ENCODE measurements at places on chromosomes 11 and 22.

DNA sequence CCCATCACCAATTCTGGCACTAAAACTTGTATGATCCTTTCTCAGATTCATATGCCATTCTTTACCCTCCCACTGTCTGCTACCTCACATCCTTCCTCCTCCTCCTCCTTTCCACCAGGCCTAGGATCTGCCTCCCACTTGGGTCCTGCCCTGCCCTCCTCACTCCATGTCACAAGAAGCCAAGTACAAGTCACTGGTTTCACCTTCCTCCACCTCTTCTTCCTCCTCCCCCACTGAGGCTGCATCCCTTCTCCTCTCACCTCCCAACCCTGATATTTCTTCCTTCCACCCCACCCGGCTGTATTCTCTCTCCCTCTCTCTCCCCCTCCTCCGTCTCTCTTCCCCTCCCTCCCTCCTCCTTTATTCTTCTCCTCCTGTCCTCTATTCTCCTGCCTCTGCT, 46.6 kb downstream of the LARGE1 start:
- no peak for DNase-seq

DNA sequence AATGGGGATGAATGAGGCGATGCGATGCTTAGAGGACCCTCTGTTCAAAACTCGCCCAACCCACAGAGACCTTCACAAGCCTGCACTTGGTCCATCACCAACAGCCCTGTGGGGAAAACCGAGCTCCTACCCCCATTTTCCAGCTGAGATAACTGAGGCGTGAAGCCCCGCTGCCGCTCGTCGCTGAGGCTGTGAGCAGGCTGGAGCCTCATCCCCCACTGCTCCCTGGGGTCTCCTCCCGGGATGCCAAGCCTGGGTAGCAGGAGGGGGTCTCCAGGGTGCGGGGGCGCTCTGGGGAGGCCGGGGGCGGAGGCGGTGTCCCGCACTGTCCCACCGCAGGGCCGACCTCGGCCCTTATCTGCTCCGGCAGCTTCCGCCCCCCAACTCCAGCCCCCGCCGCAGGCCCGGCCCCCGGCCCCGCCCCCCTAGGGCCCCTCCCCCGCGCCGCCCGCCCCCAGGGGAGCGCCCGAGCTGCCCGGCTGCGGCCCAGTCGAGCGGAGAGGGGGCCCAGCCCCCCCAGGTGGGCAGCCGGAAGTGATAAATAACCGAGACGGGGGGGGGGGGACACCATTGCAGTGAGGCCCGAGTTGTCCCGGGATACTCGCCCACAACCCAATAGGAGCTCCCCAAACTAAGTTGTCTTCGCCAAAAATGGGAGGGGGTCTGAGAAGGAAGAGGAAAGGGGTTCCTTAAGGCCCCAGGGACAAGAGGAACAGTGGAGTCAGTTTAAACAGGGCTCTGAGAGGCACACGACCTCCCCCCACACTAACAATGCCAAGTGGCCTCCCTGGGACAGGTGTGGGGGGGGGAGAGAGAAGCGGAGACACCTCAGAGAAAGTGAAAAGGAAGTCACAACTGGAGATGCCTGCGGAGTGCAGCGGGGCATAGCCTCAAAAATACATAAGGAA, 8.3 kb upstream of the SLC39A13 start:
- DNase-seq: no peak

- no peak for DNase-seq
These were observed 2.7 kb downstream of the ZNF74 start for GRCh38 chr22:20396639-20397038.

DNA sequence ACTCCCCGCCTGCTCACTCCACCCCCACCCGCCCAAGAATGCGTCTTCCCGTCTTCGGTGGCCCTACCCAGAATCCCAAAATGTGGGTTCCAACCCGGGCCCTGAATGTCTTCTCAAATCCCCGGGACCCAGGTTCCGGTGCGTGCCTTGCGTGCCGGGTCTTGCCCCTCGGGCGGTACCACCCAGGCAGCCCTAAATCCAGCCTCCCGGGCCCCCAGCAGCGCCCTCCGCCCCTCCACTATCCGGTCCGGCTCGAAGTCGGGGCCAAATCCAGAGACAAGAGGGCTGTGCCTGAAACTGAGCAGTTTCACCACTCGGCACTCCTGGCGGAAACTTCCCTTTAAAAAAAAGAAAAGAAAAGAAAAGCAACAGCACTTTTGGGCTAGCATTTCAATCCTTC, 16.3 kb upstream of the CCT8L2 start:
- DNase-seq: no peak

DNA sequence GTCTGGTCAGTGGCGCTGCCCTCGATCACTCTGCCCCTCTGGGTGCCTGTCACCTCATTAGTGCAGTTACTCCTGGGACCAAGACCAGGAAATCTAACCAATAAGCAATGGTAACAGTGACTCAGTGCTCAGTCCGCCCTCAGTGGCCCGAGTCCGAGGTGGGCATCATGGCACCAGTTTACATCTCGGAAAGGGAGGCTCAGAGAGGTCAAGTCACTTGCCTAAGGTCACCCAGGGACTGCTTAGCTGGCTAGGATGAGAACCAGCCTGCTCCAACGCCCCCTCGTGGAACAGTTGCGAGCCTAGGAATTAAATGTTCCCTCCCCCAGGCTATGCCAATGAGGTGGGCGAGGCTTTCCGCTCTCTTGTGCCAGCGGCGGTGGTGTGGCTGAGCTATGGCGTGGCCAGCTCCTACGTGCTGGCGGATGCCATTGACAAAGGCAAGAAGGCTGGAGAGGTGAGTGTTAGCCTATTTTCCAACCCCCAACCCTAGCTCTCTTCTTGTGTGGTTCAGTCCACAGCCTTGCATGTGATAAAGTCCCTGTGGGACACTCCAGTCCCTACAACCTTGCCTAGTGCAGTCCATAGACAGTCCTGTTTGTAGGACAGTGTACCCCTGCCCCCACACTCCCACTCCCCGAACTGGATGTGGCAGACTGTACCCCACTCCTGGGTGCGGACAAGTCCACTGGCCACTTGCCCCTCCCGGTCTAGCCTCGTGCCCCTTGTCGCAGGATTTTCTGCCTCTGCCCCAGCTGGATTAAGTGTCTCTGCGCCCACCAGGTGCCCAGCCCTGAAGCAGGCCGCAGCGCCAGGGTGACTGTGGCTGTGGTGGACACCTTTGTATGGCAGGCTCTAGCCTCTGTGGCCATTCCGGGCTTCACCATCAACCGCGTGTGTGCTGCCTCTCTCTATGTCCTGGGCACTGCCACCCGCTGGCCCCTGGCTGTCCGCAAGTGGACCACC, 1.1 kb downstream of the MTFP1 start:
- peak; percentile 87 for DNase-seq

DNA sequence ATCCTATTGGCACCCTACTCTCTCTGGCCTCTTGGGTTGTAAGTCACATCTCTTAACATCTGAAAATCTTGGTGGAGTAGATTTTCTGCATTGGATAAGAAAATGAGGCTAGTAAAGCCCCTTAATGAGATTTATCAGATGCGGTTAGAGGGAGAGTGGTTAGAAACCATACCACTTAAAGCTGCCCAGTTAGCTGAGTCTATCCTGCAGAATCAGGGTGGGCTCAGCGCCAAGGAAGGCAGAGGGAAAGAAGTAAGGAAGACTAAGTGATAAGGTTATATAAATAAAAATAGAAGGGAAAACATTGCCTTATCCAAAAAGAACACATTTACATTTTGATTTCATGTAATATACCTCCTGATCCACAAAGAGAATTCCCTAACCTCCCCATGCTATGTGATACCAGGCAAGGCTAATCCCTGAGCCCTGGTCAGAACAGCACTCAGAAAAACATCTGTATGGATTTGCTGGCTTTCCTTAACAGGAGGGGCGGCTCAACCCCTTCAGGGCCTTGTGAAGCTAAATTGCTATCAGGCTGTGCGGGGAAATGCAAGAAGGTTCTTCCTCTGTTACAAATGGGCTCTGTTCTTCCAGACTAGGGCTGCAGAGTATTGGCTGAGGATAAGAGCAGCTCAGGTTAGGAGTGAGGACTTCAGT, 101.7 kb downstream of the SNX19 start:
- no peak for DNase-seq

GRCh38 chr22:38494498-38494897, 11.6 kb downstream of the DDX17 start:
- DNase-seq: no peak

DNA sequence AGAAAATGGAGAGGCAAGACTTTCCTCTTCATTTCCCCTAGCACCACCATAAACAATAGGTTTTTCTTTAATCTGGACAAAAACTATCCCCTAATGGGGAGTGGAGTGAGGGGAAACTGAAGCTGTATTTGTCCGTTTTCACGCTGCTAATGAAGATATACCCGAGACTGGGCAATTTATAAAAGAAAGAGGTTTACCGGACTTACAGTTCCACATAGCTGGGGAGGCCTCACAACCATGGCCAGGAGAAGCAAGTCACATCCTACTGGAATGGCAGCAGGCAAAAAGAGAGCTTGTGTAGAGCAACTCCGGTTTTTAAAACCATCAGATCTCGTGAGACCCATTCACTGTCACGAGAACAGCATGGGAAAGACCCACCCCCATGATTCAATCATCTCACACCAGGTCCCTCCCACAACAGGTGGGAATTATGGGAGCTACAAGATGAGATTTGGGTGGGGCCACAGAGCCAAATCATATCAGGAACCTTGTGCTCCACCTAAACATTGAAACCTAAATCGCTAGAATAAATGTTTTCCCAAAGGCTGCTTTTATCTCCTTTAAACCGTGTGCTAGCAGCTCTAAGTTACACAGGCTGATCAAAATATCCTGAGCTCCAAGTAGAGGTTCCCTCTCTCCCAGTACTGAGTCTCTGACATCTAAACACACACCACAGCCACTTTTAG, 4.3 kb downstream of the UBQLN3 start:
- no peak for DNase-seq

GRCh38 chr11:94895451-94895850, 77.9 kb downstream of the CWC15 start:
- DNase-seq: no peak

DNA sequence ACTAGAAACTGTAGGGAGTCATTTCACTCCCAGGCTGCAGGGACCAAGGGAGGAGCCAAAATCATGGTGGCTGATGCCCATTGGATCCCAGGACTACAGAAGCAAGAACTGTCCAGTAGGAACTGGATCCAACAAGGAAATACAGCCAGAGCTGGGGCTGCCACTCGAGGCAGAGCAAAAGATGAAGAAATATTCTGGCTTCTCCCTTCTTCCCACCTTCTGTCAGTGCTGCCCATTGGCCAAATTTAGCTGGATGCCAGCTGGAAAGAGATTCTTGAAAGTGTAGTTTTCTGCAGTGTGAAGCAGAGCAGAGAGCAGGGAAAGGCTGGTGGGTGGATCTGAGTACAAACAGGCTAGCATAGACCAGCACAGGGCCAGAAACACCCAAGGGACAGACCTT, 45.6 kb downstream of the COMMD9 start:
- no peak for DNase-seq

DNA sequence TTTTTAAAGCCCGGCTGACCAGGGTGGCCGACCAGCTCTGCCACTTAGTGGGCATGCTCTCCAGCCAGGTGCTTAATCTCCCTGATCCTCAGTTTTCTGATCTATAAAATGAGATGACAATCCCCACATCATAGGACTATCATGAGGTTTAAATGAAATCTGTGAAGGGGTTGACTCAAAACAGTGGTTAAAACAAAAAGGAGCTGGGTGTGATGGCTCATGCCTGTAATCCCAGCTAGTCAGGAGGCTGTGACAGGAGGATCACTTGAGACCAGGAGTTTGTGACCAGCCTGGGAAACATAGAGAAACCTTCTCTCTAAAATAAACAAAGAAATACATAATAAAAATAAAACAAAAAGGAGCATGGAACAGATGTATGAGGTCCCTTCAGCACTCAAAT, 3.6 kb upstream of the C11orf86 start:
- no peak for DNase-seq

- no peak for DNase-seq
These were observed 1.3 kb downstream of the GRIK4 start for GRCh38 chr11:120512739-120513435.

DNA sequence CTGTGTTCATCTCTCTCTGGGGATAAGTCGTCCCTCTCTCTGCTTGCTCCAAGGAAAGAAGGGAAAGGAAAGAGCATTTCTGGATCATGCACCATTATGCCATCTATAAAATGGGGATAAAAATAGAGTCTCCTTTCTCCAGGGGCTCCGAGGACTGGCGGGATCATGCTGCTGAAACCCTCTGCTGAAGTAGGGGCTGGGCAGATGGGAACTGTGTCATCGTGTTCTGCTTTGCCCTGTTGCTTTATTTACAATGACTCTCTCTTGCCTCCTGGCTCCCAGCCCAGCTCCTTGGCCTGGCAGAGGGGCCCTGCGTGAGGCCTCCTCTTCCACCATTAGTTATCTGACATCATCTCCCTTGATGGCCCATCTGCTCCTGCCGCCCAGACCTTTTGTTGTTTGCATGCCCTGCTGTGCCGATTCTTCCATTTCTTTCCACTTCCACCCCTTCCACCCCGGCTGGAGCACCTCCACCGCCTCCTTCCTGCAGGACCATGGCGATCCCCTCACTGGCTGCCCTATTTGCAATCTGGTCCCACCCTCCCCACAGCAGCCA, 200.9 kb downstream of the MYO18B start:
- no peak for DNase-seq

DNA sequence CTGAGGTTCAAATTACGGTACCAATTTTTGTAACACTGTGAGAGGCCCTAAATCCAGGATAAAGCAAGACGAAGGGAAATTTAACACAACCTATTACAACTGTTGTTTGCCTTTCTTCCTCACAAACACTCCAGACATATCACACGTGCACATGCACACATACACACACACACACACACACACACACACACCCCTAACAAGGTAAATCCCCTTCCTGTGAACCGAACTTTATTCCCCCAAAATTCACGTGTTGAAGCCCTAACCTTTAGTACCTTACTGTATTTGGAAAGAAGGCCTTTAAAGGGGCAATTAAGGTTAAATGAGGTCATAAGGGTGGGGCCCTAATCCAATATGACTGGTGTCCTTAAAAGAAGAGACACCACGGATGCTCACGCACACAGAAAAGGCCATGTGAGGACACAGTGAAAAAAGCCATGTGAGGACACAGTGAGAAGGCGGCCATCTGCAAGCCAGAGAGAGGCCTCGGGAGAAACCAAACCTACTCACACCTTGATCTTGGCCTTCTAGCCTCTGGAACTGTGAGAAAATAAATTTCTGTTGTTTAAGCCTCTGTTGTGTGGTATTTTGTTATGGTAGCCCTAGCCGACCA, 1.8 kb downstream of the SERGEF start:
- DNase-seq: no peak

- no peak for DNase-seq
These were observed 41.0 kb downstream of the AHNAK start for GRCh38 chr11:62505440-62506091.

DNA sequence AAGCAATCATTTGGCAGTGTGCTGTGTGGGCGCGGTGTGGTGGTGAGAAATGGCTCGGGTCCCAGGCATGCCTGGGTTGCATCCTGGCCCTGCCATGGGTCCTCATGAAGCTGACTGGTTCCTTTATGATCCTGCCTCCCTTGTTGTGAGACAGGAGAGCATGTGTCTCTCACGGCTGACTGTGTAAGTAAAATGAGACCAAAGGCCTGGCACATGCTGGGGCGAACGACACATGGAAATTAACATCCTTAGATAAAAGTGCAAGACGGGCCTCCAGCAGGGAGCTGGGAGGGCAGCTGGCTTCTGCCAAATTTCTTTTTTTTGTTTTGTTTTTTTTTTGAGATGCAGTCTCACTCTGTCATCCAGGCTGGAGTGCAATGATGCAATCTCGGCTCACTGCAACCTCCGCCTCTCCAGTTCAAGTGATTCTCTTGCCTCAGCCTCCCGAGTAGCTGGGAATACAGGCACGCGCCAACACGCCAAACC, 9.4 kb upstream of the FBLN1 start:
- no peak for DNase-seq

- no peak for DNase-seq
These were observed 39.4 kb downstream of the TRMU start for GRCh38 chr22:46374663-46375474.
